ENCODE measurements at places on chromosomes 1 and 21.
A peak's percentile ranks its signal among the peaks of the same experiment; 100 is the strongest.

GRCh38 chr1:93662481-93663207, 19.0 kb downstream of the BCAR3 start:
- H3K4me3 ChIP-seq, result no peak overlapping the region
- no peak for DNase-seq
- no peaks in the 10 kb centered on the region for H3K27me3 ChIP-seq
- no peaks in the 10 kb centered on the region for H3K36me3 ChIP-seq
- H3K27ac ChIP-seq, result no peak overlapping the region

DNA sequence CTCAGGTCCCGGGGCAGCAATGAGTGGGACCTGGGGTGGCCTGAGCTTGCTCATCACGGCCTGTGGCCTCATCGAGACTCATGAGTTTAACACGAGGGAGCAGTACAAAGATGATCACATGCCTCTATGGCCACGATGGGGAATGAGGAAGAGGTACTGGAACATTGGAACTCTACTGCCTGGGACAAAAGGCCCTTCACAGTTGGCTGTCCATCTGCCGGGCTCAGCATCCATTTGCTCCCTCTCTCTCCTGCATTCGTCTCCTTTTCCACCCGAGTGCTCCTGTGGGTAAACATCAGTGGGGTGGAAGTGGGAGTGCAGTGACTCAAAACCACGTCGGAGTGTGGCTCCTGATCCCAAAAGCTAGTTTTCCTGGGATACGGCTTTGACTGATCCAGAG, 124.9 kb downstream of the KAZN start:
- no peak overlapping the region for H3K27ac ChIP-seq
- H3K4me3 ChIP-seq, result no peak overlapping the region
- H3K27me3 ChIP-seq, result no peaks in the 10 kb centered on the region
- H3K4me1 ChIP-seq, result no peaks in the 10 kb centered on the region

DNA sequence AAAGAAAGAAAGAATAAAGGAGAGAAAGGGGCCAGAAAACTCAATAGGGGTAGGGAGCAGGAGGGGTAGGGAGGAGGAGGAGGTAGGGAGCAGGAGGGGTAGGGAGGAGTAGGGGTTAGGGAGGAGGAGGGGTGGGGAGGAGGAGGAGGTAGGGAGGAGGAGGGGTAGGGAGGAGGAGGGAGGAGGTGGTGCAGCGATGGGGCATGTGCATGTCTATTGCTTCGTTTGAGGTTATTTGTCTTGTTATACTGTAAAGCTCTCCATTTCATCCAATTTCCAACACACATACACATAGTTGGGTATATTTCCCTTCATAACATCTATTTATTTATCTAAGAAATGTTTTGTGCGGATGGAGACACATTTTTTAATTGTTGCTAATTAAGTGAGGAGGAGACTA, 19.7 kb downstream of the RGS1 start:
- H3K4me1 ChIP-seq, result no peaks in the 10 kb centered on the region
- no peaks in the 10 kb centered on the region for H3K27me3 ChIP-seq
- no peak overlapping the region for H3K4me3 ChIP-seq

DNA sequence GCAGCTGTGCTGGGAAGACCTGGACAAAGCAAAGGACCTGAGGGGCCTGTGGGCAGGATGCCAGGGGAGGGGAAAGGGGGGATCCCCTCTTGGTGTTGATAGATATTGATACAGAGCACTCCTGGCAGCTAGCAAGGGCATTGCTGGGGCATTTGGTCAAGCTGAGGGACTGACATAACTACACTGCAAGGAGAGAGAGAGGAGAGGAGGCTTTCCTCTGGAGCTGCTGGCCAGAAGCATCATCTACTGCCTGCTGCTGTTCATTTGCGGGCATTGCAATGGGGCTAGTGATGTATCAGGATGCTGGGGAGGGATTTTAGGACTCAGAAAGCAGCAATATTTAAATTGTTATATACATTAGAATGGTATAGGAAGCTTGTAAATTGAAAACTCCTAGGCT, 142.0 kb downstream of the ZNF648 start:
- no peak overlapping the region for H3K27ac ChIP-seq
- no peaks in the 10 kb centered on the region for H3K27me3 ChIP-seq
- DNase-seq, result no peak
- no peak overlapping the region for H3K4me3 ChIP-seq
- H3K4me1 ChIP-seq, result no peaks in the 10 kb centered on the region
- H3K36me3 ChIP-seq, result no peaks in the 10 kb centered on the region

GRCh38 chr1:78068681-78069283, 23.0 kb downstream of the GIPC2 start:
- DNase-seq, result peak; percentile 63
- no peaks in the 10 kb centered on the region for H3K27me3 ChIP-seq
- H3K27ac ChIP-seq, result peak overlapping the region; percentile 48

GRCh38 chr1:36481091-36481490, 1.6 kb downstream of the CSF3R start:
- H3K4me3 ChIP-seq, result peak overlapping the region; percentile 53
- H3K4me1 ChIP-seq, result no peaks in the 10 kb centered on the region
- H3K27ac ChIP-seq, result no peak overlapping the region
